Activated T-cell treated with anti-CD3 and anti-CD28 coated beads for 48 hours (primary cell): ENCODE measurements at places on chromosomes 2 and 18.

- DNase-seq, result no peak
These were observed 210.3 kb downstream of the SP3 start for GRCh38 chr2:173754837-173755236.

GRCh38 chr2:9388950-9389911 is 34.1 kb downstream of the ITGB1BP1 start:
- no peak for DNase-seq

GRCh38 chr18:37570336-37570930 is 4.8 kb upstream of the CELF4 start:
- DNase-seq, result no peak

GRCh38 chr18:78610179-78610578 is 369.4 kb upstream of the SALL3 start:
- no peak for DNase-seq

GRCh38 chr2:28956415-28956826 is 24.7 kb upstream of the TOGARAM2 start:
- DNase-seq, result no peak

GRCh38 chr2:16244966-16245320 is 304.6 kb downstream of the MYCN start:
- DNase-seq, result no peak

GRCh38 chr2:198966269-198966668 is 491.5 kb downstream of the SATB2 start:
- no peak for DNase-seq

DNA sequence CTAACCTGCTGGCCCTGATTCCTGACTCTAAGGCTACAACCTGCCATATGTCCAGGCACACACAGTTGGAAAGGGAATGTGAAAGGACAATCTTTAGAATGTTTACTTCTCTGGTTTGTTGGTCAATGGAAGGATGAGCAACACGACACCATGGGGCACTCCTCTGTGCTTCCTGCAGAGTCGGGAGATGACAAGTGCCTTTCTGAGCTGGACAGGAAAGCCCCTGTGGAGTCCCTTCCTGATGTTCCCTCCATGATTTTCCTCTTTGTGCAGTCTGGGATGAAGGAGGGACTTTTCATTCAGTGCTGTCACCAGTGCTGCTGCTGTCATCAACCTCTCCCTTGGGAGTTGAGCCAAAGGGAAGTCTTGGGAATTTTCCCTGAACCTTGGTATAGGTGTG is 22.6 kb upstream of the SERPINB7 start:
- no peak for DNase-seq

DNA sequence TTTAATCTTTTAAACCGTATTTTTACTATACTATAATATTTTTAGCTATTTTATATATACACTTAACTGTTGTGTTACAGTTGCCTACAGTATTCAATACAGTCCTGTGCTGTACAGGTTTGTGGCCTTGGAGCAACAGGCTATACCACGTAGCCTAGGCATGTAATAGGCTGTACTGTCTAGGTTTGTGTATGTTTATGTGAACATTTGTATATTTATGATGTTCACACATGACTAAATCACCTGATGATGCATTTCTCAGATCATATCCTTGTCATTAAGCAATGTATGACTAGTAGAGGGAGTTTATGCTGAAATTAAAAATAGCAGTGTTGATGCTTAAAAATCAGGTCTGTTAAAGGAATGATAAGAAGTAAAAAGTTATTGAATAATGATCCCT is 92.3 kb upstream of the RANBP2 start:
- DNase-seq, result no peak

- DNase-seq, result no peak
These were observed 55.4 kb downstream of the POLR1A start for GRCh38 chr2:86050301-86050700.

DNA sequence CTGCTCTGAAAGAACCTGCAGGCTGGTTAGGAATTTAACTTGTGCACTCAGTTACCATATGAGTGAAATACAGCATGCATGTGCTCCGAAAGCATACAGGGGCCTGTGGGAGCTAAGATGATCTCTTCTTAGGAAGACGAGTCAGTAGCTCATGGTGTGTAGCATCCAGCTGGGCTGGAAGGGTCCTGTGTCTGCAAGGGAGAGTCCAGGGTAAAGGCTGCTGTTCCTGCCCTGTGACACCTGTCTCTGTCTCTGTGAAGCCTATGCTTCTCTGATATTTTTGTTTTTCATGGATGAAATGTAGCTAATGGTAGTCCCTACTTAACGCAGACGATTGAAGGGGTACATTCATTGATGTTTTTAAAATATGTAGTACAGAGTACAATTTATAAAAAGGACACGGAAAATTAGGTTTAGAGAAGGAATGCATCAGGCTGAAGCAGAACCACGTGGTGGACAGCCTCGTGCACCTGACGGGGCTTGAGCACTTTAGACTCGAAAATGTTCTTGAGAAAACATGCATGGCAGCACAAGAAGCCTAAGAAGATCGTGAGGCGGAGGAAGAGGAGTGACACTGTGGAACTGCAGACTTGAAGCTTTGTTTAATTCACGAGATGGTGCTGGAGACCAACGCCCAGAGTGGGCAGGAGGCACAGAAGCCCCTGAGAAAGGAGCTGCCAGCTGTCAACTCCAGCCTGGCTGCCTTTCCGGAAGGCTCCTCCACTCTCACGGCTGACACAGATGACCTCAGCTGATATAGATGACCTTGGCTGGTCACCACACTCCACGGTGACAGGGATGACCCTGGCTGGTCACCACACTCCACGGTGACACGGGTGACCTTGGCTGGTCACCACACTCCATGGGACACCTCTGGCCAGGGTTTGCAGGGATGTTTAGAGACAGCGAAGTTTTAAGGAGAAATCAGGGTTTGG is 110.6 kb downstream of the TMEM18 start:
- no peak for DNase-seq

GRCh38 chr2:148666555-148666954 is 22.0 kb downstream of the EPC2 start:
- no peak for DNase-seq

- DNase-seq, result no peak
These were observed 66.0 kb upstream of the SPRED2 start for GRCh38 chr2:65498396-65498795.

DNA sequence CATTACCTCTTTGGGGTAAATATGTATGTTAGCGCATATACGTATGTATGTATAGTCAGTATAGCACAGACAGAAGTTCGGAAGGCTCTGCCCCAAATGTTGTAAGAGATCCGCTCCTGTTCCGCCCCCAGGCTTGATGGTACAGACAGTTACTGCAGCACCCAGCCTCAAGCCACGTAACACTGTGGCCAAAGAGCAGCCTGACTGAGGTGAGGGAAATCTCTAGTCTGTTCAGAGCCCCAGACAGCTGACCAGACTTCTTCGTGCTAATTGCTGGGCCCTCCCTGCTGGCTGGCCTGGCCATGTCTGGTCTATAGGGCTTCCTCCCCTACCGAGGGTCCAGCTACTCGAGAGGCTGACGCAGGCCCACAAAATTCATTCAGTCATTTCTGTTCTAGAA is 7.8 kb downstream of the CRACDL start:
- no peak for DNase-seq

GRCh38 chr2:1286929-1287328 is 126.3 kb upstream of the TPO start:
- DNase-seq, result no peak

GRCh38 chr2:237290261-237290660 is 123.7 kb downstream of the COL6A3 start:
- DNase-seq, result no peak

GRCh38 chr18:70400476-70400875 is 111.6 kb downstream of the SOCS6 start:
- no peak for DNase-seq

- no peak for DNase-seq
These were observed 1.5 kb downstream of the CIDEA start for GRCh38 chr18:12255626-12256026.

GRCh38 chr2:27737676-27738348 is 33.7 kb upstream of the MRPL33 start:
- DNase-seq, result no peak
